ENCODE measurements at places on chromosomes 6 and 20.

GRCh38 chr6:31972709-31973350, 892 bp upstream of the DXO start:
- DNase-seq, result no peak

GRCh38 chr6:35491558-35492257, 5.2 kb downstream of the TEAD3 start:
- no peak for DNase-seq

- no peak for DNase-seq
Observed at GRCh38 chr6:16148498-16148897, 19.6 kb downstream of the MYLIP start.

DNA sequence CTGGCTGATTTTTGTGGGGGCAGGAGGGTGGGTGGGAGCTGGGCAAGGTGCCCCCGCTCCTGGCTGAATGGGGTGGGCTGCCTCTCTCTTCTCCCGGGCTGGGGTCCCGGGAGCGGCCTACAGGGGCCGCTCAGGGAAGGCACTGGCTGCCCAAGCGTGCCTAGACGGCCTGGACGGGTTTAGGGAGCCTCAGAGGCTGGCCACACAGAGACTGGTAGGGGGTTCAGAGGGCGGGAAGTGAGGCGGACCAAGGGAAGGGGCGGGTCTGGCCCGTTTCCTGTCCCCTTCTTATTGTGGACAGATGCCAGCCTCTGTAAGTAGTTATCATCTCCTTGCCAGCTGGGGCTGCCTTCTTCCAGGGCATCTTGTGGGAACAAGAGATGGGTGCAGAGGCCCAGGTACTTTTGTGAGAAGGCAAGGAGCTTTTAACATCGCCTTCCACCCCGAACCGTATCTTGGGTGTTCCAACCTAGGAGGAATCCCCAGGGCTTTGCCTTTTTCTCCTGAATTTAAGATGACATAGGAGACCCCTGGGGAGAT, 437 bp downstream of the CD40 start:
- no peak for DNase-seq

- DNase-seq, result no peak
Observed at GRCh38 chr6:53926505-53926904, 131.7 kb downstream of the LRRC1 start.

Data from esophagus squamous epithelium (tissue), 5 donors.